ENCODE measurements at places on chromosomes 6 and 20.
A peak's percentile ranks its signal among the peaks of the same experiment; 100 is the strongest.

GRCh38 chr6:157145656-157146285 is 177.5 kb downstream of the TMEM242 start:
- no peak for DNase-seq

GRCh38 chr6:155778336-155778735 is 322.7 kb upstream of the NOX3 start:
- no peak for DNase-seq

DNA sequence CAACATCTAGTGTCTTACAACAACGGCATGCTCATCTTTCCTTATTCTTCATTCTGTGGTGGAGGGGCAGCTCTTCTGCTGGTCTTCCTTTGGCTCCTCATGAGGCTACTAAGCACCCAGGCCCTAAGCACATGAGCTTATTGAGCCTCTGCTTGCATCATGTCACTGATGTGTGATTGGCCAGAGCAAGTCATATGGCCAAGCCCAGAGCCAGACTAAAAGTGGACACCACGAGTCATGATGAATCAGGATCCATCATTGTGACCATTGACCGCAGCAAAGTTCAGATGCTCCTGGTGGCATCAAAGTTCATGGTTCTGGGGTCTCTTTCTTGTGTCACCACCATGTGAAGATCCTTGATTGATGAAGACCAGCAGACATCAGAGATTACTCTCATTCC is 192.0 kb upstream of the FOXA2 start:
- no peak for DNase-seq

- DNase-seq = no peak
These were observed 428.8 kb upstream of the EPHA7 start for GRCh38 chr6:93848031-93848742.

GRCh38 chr6:117008618-117009017 is 131.6 kb downstream of the RFX6 start:
- DNase-seq = no peak

GRCh38 chr20:59808729-59809381 is 124.6 kb downstream of the SYCP2 start:
- DNase-seq = no peak

DNA sequence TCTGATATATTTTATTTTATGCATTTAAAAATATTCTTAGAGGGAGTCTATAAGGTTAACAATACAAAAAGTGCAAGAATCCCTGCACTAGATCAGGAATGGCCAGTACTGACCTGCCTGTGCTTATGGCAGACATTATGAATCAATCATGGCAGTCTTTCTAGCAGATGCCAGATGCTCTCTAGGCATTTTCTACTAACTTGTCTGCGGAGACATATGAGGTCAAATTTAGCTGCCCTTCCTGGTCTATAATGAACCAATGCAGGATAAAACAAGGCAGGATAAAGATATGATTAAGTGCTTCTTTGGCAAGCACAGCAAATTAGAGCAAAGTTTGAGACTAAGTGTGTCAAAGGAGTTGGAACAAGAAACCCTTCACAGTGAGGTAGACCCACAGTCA is 46.6 kb upstream of the RNF24 start:
- no peak for DNase-seq

DNA sequence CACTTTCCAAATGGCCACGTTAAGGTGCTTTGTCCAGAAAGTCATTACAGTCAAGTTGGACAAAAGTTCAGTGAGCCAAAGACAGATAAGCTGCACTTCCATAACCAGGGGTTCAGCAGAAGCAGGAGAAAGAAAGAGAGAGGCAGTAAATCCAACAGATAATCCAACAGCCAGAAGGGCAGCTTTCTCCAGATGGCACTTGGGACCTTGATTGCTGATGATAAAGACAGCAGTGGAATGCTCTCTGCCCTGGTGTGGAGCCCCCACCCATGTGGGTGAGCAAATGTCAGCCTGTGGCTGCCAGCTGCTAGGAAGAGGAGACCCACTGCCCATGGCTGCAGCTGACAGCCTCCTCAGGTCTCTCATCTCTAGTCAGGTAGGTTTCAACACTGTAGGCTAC is 18.7 kb upstream of the NRSN1 start:
- DNase-seq = no peak

GRCh38 chr6:170164271-170164900 is 126.5 kb downstream of the DLL1 start:
- DNase-seq = no peak

- peak; percentile 83 for DNase-seq
These were observed 11.4 kb downstream of the KCNK17 start for GRCh38 chr6:39302669-39303424.

GRCh38 chr6:157987788-157988699 is 6.4 kb downstream of the SYNJ2 start:
- no peak for DNase-seq

DNA sequence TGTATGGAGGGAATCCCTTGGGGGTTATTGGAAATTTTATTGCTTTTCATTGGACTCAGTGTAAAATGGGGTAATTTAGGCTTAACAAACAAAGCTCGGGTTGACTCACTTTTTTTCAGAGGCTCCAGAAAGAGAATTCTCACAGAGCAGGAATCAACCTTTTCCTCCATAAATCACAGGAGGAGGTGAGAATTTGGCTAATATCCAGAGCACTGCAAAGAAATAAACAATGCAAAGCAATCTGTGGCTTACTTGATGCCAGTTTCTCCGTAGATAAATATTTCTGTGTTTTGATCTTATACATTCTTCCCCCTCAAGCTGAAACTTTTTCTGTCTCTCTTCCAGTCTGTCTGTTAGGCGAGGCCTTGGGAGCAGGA is 176.6 kb downstream of the TSHZ2 start:
- DNase-seq = no peak

DNA sequence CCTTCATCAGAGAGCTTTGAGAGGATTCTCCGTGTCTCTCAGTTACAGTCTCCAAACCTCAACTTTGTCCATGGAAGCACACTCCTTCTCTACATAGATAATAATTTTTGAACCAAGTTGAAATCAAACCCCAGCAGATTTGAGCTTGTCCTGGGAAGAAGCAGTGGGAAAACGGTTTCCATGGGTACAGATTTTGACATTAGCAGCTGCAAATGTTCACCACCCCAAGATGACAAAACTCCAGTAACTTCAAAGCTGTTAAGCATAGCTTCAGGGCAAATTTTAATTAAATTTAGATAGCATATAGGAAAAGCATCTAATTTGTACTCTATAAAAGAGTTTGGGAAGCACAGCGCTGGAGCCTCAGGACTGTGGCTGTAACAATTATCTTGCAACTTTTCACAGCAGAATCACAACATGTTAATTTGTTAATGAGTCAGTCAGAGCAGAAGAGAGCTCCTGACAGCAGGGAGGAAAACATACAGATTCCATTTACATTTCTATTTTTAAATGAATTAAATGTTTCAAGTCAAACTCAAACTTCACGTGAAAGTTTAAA is 240.7 kb downstream of the BMP7 start:
- no peak for DNase-seq

GRCh38 chr6:156017838-156018237 is 562.2 kb upstream of the NOX3 start:
- no peak for DNase-seq

DNA sequence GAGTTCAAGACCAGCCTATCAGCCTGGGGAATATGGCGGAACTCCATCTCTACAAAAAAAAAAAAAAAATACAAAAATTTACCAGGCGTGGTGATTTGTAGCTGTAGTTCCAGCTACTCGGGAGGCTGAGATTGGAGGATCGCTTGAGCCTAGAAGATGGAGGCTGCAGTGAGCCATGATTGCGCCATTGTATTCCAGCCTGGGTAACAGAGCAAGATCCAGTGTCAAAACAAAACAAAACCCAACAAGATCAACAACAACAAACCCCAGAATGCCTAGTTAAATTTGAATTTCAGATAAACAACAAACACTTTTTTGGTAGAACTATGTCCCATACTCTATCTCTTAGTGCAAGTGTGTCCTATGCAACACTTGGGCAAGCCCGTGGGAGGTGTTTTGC is 39.9 kb downstream of the SNAI1 start:
- no peak for DNase-seq

DNA sequence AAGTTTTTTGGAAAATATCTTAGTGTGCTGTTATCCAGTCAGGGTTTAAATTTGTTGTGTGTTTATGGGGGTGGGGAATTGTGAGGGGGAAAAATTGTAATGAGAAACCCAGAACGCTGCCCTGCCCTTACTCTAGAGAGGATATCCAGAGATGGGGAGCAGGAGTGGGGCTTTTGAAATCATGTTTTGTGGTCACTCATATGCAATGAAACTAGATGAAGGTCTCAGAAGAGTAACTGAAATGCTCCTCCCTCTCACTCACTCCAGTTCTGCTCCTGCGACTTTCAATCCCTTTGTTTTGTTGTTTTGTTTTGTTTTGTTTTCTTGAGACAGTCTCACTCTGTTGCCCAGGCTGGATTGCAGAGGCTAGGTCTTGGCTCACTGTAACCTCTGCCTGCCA is 100.0 kb downstream of the CRYBG1 start:
- DNase-seq = no peak

GRCh38 chr6:4805553-4806336 is 29.5 kb downstream of the CDYL start:
- no peak for DNase-seq

DNA sequence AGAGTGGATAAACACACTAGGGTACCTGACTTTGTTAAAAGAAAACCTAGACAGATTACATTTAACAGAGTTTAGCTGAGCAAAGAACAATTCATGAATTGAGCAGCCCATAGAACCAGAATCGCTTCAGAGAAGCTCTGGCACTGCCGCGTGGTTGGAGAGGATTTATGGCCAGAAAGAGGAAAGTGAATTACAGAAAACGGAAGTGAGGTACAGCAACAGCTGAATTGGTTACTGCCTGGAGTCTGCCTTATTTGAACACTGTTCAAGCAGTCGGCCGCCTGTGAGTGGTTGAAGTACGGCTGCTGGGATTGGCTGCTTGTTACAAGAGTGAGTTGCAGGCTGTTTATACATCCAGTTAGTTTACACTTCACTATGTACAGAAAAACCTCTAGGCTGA is 253.8 kb upstream of the CDYL start:
- DNase-seq = no peak

GRCh38 chr20:58839474-58839874 is 11.2 kb downstream of the GNAS-AS1 start:
- peak; percentile 22 for DNase-seq

DNA sequence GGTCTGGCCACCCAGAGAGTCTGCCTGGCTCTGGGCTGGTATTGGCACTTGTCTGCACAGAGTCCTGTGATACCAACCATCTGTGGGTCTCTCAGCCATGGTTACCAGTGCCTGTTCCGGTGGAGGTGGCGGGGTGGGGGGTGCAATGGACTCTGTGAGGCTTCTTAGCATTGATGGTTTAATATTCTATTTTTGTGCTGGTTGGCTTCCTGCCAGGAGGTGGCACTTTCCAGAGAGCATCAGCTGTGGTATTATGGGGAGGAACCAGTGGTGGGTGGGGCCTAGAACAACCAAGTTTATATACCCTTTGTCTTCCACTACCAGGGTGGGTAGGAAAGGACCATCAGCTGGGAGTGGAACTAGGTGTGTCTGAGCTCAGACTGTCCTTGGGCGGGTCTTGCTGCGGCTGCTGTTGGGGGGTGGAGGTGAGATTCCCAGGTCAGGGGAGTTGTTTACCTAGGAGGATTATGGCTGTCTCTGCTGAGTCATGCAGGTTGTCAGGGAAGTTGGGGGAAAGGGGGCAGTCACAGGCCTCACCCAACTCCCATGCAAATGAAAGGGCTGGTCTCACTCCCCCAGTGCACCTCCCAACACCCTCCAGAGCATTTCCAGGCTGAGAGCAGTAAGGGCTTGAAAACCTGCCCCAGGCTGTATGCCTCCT is 117.5 kb downstream of the FLRT3 start:
- no peak for DNase-seq

- DNase-seq = no peak
These were observed 676.0 kb upstream of the MARCKS start for GRCh38 chr6:113181164-113181563.

DNA sequence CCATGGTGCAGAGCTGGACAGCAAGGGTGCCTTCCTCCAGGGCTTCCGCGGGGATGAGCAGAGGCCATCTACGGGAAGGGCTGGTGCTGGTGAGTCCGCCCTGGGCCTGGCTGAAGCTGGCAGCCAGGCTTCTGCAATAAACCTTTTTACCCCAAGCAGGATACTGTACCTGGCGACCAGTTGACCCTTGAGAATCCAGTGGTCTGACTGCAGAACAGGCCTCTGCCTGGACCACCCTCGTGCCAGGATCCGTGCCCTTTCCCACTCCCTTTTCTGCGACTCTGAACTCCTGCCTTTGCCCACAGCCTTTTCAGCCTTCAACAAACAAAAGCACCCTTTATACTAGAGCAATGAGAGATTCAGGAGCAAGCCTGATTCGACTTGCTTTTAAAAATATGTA is 18.9 kb downstream of the CDH26 start:
- DNase-seq = no peak

DNA sequence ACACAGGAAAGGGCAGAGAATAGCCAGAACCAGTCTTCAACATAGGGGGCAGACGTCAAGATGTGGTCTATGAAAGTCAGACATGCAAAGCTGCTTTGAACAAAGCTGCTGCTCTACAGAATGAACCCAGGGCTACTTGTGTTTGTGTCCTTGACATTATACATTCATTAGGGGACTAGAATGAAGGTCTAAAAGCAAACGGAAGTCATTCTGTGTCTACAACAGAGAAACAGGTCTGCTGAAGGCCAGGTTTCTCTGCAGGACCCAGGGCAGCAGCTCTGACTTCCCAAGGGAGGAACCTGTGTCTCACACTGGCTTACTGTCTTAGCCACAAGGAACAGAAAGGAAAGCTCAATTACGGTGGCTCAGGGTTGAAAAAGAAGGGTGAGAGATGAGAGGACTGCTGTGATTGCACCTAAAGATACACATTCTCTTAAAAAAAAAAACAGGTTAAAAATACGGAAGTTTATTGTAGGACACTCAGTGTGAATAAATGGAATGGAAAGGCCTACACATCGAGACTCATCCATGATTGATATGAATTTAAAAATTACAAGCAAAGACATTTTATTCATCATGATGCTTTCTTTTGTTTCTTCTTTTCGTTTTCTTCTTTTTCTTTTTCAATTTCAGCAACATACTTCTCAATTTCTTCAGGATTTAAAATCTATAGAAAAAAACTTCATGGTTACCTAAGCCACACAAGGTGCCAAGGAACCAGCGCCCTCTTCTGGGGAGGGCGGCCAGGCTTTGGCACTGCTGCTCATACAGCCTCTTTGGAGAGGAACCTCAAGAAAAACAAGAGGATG is 6.7 kb downstream of the PSMA7 start:
- DNase-seq = peak; percentile 46

Data from activated CD4-positive, alpha-beta T cell treated with anti-CD3 and anti-CD28 coated beads for 24 hours (primary cell).